NCI-H2107 (cell line): ENCODE measurements at places on chromosomes 13 and 19.

- DNase-seq: no peak
These were observed 417.3 kb downstream of the DIAPH3 start for GRCh38 chr13:59746291-59746962.

- no peak for DNase-seq
These were observed 46.5 kb upstream of the TFDP1 start for GRCh38 chr13:113537909-113538688.

- peak; percentile 54 for DNase-seq
These were observed at the start of gene DZIP1 for GRCh38 chr13:95644601-95645052. Gene DZIP1 (minus strand): TSS chr13:95644706. CDS start chr13:95642029, 2,677 bp downstream.

DNA sequence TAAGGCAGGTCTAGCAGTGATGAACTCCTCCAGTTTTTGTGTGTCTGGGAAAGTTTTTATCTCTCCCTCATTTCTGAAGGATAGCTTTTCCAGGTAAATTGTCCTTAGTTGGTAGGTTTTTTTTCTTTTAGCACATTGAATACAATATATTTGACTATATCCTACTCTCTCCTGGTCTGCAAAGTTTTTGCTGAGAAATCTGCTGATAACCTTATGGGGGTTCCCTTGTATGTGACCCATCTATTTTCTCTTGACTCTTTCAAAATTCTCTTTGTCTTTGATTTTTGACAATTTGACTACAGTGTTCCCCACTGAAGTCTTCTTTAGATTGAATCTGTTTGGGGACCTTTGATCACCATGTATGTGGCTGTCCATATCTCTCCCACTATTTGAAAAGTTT is 42.6 kb upstream of the ZNF507 start:
- DNase-seq: no peak

DNA sequence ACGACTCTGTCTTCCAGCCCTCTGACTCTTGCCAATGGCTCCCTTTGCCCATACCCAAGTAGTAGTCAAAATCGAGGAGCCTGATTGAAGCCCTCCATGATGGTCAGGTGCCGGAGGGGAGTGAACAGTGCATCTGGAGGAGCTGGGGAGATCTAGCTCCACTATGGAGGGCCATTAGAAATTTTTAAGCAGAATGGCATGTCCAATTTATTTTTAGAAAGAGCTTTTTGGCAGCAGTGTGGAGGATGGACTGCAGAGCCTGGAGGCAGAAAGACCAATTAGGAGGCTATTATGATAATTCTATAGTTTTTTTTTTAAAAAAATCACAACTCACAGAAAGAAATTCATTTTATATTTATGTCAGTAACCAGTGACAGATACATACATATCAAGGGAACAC is 92.7 kb upstream of the SLC7A1 start:
- DNase-seq: no peak
